ENCODE measurements at places on chromosomes 6 and 20.

DNA sequence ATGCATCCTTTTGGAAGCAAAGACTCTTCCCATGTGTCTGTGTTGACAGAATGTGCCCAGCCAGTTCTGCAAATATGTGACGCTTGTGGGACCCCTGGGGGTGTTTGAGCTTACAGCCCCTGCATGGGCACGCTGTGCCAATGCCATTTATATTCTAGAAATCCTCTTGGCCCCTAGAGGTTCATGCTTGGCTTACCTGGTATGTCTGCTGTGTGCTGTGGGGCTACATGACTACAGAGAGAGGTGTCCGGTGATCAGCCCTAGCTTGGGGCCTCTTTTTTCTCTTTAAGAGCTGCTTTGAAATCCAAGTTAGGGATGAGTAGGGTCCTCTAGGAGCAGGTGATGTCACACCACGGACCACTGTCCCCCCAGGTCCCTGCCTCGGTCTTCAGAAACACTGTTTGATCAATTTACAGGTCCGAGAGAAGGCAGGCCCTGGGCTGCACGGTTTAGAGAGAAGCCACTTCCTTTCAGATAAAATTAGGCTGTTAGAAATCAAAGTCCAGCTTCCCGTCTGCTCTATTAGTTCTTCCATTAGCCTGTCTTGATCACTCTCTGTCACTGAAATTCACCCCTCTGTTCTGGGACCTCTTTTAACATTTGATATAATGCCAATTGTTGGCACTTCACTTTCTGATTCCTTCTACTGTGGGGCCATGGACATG, 26.5 kb downstream of the BCAS4 start:
- no peak for DNase-seq

GRCh38 chr6:165568326-165568725, 94.7 kb downstream of the PDE10A start:
- no peak for DNase-seq

DNA sequence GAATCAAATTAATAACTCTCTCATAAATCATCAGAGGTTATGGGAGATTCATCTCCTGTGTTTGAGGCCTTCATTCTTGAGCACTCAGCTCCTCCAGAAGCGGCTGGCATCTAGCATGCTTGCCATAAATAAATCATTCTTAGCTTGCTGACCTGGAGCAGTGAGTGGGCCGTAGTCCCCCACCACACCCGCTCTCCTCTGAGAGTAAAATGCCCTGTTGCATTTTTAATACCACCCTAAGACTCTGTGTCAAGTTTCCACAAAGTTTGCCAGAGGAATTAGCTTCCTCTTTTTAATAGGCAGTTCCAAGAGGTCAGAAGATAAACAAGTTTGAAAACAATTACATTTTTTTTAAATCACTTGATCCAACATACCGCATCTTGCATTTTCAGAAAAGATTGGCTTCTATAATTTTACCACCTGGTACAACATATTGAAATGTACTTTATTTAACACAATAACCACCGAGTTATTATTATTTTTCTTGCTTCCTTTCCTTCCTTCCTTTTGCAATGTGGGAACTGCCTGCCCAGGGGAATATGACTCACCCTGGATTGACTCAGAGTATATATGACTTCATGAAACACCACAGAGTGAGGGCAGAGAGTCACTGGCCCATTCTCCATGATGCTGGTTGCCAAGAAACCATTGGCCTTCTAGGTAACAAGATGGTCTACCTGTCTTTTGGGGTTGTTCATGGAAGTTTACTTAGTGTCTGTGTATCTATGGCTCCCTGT, 29.4 kb upstream of the CLIC5 start:
- peak; percentile 66 for DNase-seq

- no peak for DNase-seq
Observed at GRCh38 chr6:35894776-35895175, 26.1 kb downstream of the SRPK1 start.

- no peak for DNase-seq
Observed at GRCh38 chr6:37512400-37513011, 12.8 kb upstream of the CCDC167 start.

DNA sequence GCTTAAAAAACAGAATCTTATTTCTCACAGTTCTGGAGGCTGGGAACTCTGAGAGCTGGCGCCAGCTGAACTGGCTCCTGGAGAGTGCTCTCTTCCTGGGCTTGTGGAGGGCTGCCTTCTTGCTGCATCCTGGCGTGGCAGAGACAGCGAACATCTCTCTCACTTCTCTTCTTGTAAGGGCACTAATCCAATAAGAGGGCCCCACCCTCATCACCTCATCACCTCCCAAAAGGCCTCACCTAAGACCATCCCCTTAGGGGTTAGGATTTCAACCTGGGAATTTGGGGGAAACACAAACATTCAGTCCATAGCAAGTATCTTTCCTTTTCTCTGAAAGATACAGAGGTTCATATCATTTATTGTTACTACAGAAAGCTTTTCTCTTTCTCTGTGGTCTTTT, 23.9 kb downstream of the PNLDC1 start:
- DNase-seq = no peak

DNA sequence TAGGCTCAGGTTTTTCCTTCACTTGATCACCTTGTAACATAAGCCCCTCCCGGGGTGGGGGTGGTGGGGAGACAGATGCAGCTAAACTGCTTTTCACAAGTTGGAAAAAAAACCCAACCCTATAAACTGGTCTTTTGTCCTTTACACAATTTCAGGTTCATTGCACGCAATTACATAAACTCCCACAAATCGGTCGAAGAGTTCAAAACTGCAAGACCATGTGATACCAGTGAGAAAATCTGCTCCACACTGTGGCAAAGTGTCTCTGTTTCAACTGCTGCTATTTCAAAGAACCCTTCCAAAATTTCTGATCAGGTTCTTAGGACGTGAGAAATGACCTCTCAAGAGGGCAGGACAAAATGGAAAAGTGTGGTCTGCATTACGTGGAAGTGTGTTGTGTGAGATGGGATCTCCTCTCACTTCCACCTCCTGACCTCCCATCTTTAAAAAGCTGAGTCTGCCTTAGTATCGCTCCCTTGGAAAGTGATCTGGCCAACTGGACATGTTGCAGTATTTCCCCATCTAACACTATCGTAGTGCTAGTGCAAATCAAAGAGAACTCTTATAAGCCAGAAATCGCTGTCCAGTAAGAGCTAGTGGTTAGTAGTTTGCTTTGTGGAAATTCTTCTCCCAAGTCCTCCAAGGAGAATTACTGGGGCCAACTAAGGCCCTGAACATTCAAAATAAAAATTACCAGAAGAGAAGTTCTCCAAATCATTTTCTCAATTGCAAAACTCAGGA, 60.1 kb downstream of the PRND start:
- no peak for DNase-seq

- DNase-seq = no peak
Observed at GRCh38 chr20:62805155-62805710, 598 bp downstream of the OGFR start.

- DNase-seq = no peak
Observed at GRCh38 chr6:83590416-83590815, 78.1 kb downstream of the PRSS35 start.

DNA sequence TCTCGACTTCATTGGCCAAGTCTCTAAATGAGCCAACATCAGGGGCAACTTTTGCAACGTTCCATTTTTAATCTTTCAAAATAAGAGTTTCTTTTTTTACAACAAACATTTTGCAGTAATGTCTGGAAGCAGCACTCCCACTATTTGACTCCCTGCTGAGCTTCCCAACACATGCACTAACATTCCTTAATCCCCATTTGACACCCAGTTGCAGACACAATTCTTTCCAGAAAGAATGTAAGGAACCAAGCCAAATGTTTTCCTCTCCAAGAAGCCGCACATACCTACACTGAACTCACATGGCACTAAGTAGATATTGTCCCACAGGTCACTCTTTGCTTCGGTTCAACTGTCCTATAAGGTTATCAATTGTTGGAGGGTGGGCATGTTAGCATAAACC, 165.6 kb downstream of the GRM1 start:
- no peak for DNase-seq

DNA sequence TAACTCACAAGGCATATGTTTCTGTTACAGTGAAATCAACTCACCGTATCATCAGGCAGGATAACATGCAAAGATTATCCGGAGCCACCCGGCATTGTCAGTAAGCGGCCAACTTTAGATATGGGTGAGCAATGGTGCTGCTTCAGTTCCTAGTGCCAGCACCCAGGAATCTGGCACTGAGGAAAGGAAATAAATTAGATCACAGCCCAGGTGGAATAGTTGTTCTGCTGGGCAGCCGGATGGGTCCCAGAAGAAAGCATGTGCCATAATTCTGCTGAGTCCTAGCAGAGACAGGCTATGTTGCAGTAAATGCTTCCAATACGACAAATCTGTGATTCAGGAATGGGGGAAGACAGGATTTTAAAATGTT, 183.6 kb upstream of the SPTLC3 start:
- no peak for DNase-seq

GRCh38 chr20:1002682-1003561, 811 bp upstream of the RSPO4 start:
- DNase-seq = peak; percentile 26

- DNase-seq = peak; percentile 80
Observed at GRCh38 chr6:27867051-27867944, 44.9 kb downstream of the OR2B2 start.
